ENCODE measurements at places on chromosomes 7 and 10.

DNA sequence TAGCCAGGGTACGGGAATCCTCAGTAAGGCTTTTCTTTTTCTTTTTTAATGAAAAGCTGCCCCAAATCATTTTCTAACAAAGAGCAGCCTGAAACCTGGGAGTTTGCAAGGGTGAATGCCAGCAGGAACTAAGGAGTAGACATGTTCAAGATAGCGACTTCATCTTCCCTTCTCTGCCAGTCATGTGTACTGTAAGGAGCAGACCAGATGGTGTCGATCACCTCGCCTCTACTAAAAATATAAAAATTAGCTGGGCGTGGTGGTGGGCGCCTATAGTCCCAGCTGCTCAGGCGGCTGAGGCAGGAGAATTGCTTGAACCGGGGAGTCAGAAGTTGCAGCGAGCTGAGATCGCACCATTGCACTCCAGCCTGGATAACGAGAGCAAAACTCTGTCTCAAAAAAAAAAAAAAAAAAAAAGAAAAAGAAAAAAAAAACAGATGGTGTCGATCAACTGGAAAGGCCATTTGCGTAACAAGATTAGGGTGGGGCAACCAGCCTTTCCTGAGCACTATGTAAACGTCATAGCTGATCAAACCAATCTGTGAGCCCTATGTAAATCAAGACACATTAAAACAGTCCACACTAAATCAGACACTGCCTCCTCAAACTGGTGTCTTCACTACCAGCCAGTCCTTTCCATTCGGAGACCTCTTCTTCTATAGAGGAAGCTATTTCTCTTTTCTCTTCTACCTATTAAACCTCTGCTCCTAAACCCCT lies 33.8 kb downstream of the NOLC1 start:
- H3K4me1 ChIP-seq, result no peaks in the 10 kb centered on the region
- DNase-seq, result no peak
- no peaks in the 10 kb centered on the region for H3K36me3 ChIP-seq

- H3K4me1 ChIP-seq, result no peaks in the 10 kb centered on the region
- H3K27ac ChIP-seq, result no peak overlapping the region
- H3K36me3 ChIP-seq, result no peaks in the 10 kb centered on the region
- no peaks in the 10 kb centered on the region for H3K27me3 ChIP-seq
- no peak for DNase-seq
- H3K4me3 ChIP-seq, result no peak overlapping the region
Observed at GRCh38 chr10:88565072-88565471, 18.0 kb downstream of the RNLS start.

DNA sequence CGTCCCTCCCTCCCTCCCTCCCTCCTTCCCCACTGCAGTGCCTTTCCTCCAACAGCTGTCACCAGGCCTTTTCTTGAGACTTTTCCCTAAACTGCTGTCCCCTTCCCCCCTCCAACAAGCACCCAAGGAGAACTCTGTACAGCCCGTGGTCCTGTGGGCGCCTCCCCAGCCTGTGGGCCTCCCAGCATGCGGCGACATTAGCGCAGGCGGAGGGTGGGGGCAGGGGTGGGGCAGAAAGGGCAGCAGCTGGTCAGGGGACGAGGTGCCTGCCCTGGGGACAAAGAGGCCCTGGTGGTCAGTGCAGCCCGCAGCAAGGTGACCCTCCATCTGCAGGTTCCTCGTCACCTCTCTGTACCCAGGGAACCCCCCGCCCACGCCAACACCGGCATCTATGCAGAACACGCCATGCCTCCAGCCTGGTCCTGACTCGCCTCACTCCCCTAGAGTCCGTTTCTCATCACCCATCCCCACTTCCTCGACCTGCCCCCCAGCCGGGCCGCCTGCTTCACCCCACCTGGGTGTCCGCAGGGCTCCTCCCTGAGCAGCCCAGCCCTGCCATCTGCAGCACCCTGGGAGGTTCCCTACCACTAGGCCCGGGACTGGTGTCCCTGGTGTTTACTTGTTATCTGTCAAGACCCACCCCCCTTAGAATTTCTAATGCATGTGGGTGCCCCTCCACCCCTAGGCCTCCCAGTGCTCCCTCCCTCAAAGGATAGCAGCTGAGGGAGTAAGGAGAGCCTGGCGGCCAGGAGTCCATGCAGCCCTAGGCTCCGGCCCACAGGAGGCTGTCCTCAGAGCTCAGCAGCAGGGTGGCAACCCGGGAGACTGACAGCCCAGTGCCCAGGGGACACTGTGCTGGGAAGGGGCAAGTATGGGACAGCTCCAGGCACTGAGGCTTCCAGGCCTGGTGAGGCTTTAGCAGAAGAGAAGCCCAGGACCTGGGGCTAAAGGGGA lies 147.8 kb downstream of the ARHGAP22 start:
- no peaks in the 10 kb centered on the region for H3K36me3 ChIP-seq
- no peak for DNase-seq
- no peak overlapping the region for H3K27ac ChIP-seq
- H3K4me1 ChIP-seq, result peaks cover 4% of the 10 kb centered on the region
- H3K4me3 ChIP-seq, result no peak overlapping the region

DNA sequence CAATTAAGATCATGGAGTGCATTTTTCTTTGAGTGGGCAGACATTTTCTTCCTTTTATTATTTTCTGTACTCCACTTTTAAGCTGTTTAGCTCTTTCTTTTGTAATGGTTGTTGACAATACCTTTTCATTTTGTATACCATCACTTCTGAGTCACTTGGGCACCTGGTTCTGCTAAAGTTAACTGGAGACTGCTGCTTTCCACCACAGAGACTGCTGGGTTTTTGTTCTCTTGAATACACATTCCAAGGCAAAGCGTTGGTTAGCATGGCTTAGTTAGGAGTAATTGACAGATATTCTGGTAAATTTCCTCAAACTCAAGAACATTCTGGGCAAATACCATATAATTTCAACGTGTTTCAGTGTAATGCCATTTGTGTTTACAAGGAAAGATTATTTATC lies 541.9 kb upstream of the CELF2 start:
- no peak overlapping the region for H3K4me3 ChIP-seq
- no peak overlapping the region for H3K27ac ChIP-seq
- DNase-seq, result no peak
- H3K4me1 ChIP-seq, result no peaks in the 10 kb centered on the region
- no peaks in the 10 kb centered on the region for H3K36me3 ChIP-seq

DNA sequence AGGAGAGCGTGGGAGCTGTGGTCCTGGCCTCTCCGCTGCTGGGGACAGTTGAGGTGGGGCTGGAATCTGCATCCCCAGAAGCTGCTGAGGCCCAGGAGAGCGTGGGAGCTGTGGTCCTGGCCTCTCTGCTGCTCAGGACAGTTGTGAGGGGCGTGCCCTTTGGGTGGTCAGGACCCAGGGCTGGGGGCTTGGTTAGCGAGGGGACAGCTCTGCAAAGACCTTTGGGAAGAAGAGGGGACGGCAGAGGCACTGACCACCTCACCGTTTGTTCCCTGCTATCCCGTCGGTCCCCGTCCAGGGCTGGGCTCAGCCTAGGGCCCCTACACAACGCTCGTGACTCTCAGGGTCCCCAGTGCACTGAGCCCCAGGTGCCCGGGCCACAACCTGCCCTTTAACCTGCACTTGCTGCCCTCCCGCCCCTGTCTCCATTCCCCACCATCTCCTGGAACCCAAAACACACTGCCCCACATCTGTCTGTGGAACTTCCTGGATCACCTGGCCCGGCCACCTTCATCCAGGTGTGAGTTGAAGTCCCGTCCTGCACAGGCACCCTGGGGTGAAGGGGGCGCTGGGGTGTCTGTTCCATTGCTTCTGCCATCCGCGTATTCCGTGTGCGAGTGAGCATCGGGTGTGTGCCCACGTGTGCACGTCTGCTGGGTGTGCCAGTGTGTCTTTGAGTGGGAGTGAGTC lies 14.1 kb downstream of the FOXL3 start:
- no peaks in the 10 kb centered on the region for H3K36me3 ChIP-seq
- no peaks in the 10 kb centered on the region for H3K4me1 ChIP-seq
- no peak overlapping the region for H3K27ac ChIP-seq
- no peaks in the 10 kb centered on the region for H3K27me3 ChIP-seq

GRCh38 chr10:96740579-96741281 lies 20.4 kb upstream of the PIK3AP1 start:
- no peaks in the 10 kb centered on the region for H3K27me3 ChIP-seq
- H3K27ac ChIP-seq, result no peak overlapping the region
- no peaks in the 10 kb centered on the region for H3K4me1 ChIP-seq
- DNase-seq, result peak; percentile 17

DNA sequence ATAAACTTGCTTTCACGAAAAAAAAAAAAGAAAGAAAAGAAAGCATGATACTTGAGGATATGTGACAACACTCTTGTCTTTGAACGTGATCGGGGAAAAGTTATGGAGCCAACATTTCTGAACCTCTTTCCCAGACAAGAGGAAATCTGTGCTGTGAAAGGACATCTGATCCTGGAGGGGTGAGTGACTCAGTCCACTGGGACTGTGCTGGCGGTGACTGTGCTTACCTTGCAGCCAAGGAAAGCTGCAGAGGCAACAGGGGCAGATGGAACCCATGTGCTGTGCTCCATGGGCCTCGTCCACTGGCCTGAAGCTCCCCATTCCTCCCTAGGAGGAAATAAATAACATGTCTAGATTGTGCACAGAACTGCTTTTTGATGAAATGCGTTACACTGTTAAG lies 116.5 kb upstream of the RAB11FIP2 start:
- H3K27me3 ChIP-seq, result no peaks in the 10 kb centered on the region
- no peaks in the 10 kb centered on the region for H3K36me3 ChIP-seq
- H3K4me3 ChIP-seq, result no peak overlapping the region
- H3K27ac ChIP-seq, result no peak overlapping the region

DNA sequence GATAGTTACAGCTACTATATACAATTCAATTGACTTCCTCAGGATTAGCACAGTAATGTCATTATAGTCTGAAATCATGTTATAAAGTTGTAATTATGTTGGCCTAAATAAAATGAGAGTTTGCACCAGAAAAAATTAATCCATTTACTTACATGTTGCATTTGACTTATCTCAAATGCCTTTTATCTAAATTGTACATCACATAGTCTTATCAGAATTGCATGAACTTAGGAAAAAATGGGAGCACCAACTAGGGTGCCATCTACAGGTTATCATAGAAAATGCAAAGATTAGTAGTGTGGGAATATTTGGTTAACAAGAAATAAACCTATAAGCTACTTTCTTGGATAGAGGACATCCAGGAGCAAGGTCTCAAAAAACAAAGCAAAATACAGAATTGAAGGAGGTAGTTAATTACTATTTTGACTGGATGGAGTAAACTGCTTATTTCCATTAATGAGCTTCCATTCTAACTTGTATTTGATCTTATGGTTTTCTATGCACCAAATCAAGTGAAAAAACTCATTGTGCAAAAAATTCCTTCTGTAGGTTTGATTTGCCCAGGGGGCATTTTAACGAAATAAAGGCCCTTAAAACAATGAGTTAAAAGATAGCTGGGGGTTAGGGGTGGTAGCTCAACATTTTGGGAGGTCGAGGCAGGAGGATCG lies 60.0 kb upstream of the ORC5 start:
- DNase-seq, result no peak
- H3K36me3 ChIP-seq, result no peaks in the 10 kb centered on the region
- H3K27ac ChIP-seq, result no peak overlapping the region
- H3K4me1 ChIP-seq, result no peaks in the 10 kb centered on the region
- no peaks in the 10 kb centered on the region for H3K27me3 ChIP-seq
- H3K4me3 ChIP-seq, result no peak overlapping the region

GRCh38 chr10:122010405-122011050 lies 21.6 kb downstream of the TACC2 start:
- peak overlapping the region; percentile 94 for H3K27ac ChIP-seq
- peaks cover 56% of the 10 kb centered on the region for H3K4me1 ChIP-seq
- H3K36me3 ChIP-seq, result no peaks in the 10 kb centered on the region

DNA sequence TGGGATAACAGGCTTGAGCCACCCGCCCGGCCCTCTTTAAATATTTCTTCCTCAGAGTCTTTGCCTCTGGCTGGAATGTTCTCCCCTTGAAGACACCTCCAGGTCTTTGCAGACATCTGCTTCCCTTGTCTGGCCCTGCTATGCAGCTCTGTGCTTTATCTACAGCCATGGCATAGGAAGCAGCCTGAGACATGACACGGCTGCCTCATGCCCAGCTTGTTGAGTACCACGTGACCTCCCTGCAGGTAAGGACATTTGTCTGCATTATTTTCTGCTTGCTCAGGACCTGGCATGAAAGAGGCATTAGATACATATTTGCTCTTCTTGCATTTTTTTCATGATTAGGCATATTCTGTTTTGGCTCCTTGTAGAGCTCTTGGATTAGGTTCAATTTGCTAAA lies 113.8 kb upstream of the KLF6 start:
- no peaks in the 10 kb centered on the region for H3K27me3 ChIP-seq
- H3K4me1 ChIP-seq, result no peaks in the 10 kb centered on the region
- no peak for DNase-seq
- H3K4me3 ChIP-seq, result no peak overlapping the region
- H3K36me3 ChIP-seq, result no peaks in the 10 kb centered on the region

DNA sequence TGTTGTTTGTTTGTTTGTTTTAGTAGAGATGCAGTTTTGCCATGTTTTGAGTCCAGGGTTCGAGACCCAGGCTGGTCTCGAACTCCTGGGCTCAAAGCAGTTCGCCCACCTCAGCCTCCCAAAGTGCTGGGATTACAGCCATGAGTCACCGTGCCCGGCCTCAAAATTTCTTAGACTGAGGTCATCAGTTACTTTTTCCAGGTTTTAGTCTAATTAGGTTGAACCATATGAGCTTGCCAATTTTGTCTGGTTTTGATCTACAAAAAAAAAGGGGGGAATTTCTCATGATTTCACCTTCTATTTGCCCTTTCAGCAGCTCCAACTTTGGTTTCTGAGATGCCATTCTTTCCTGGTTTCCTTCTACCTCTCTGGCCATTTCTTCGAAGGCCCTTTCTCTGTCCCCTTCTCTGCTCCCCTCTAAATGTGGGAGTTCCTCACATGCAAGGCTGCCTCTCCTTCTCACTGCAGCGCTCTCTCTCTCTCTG lies 5.5 kb downstream of the CUEDC2 start:
- H3K27me3 ChIP-seq, result no peaks in the 10 kb centered on the region
- no peaks in the 10 kb centered on the region for H3K36me3 ChIP-seq
- no peak overlapping the region for H3K27ac ChIP-seq
- peaks cover 24% of the 10 kb centered on the region for H3K4me1 ChIP-seq

DNA sequence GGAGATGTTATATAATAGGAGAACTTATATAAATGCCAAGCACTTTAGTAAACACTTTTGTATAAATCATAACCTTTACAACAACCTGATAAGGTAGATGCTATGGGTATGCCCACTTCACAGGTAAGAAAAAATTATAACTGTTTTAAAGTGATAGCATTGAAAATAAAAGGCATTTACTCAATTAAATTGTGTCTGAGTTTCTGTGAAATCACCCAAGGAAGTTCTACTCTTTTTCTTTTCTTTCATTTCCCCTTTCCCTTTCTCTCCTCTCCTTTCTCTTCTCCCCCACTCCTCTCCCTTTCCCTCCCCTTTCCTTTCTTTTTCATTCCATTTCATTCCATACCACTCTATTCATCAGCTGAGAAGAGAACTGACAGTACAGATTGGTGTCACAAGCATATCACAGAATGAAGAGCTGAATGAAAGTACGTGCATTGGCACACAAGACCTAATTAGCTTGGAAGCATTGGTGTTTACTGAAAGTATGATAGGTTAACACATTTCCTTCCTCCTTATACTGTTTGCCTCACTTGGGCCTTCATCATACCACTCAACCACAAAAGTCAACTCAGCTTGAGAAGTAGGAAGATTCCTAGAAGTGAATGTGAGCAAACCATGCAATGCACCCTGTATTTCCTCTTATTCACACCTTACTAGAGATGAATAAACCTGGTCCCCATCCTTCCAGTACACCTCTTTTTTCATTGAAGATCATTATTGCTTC lies 117.9 kb upstream of the AGR3 start:
- H3K4me3 ChIP-seq, result no peak overlapping the region
- no peak overlapping the region for H3K27ac ChIP-seq
- no peaks in the 10 kb centered on the region for H3K27me3 ChIP-seq
- H3K4me1 ChIP-seq, result no peaks in the 10 kb centered on the region
- no peak for DNase-seq

- no peak for DNase-seq
- H3K36me3 ChIP-seq, result no peaks in the 10 kb centered on the region
- H3K4me1 ChIP-seq, result no peaks in the 10 kb centered on the region
- H3K27ac ChIP-seq, result no peak overlapping the region
- no peak overlapping the region for H3K4me3 ChIP-seq
Observed at GRCh38 chr7:2702594-2702957, 14.6 kb downstream of the AMZ1 start.
